Mucosa of descending colon (tissue), 3 donors: ENCODE measurements at places on chromosomes 2 and 18. TPM values are rescaled to one million over a fixed set of nuclear protein-coding genes. Genes with fewer than 3 reads are reported as not detected.

GRCh38 chr2:146461068-146461467, 1383.8 kb upstream of the ACVR2A start:
- no peak for DNase-seq

The ST6GAL2 gene
- 1.2 TPM for total RNA-seq

GRCh38 chr2:234046521-234046920, 4.0 kb upstream of the SPP2 start:
- no peak for DNase-seq

The CYP26B1 gene
- total RNA-seq: 0.82 TPM

- DNase-seq: peak; percentile 32
These were observed 16.2 kb downstream of the ATOH8 start for GRCh38 chr2:85769983-85770362.

The EPB41L3 gene
- total RNA-seq: 83.3 TPM

DNA sequence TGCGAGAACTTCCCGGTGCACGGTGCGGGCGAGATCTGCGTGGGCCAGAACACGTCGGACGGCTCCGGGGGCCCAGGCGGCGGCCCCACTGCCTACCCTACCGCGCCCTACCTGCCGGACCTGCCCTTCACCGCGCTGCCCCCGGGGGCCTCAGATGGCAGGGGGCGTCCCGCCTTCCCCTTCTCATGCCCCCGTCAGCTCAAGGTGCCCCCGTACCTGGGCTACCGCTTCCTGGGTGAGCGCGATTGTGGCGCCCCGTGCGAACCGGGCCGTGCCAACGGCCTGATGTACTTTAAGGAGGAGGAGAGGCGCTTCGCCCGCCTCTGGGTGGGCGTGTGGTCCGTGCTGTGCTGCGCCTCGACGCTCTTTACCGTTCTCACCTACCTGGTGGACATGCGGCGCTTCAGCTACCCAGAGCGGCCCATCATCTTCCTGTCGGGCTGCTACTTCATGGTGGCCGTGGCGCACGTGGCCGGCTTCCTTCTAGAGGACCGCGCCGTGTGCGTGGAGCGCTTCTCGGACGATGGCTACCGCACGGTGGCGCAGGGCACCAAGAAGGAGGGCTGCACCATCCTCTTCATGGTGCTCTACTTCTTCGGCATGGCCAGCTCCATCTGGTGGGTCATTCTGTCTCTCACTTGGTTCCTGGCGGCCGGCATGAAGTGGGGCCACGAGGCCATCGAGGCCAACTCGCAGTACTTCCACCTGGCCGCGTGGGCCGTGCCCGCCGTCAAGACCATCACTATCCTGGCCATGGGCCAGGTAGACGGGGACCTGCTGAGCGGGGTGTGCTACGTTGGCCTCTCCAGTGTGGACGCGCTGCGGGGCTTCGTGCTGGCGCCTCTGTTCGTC, 1.7 kb downstream of the FZD7 start:
- DNase-seq: peak; percentile 66

GRCh38 chr2:80326214-80326613, 21.7 kb upstream of the LRRTM1 start:
- DNase-seq: no peak

- DNase-seq: peak; percentile 58
These were observed 12.0 kb upstream of the DARS1 start for GRCh38 chr2:135997380-135997779.

DNA sequence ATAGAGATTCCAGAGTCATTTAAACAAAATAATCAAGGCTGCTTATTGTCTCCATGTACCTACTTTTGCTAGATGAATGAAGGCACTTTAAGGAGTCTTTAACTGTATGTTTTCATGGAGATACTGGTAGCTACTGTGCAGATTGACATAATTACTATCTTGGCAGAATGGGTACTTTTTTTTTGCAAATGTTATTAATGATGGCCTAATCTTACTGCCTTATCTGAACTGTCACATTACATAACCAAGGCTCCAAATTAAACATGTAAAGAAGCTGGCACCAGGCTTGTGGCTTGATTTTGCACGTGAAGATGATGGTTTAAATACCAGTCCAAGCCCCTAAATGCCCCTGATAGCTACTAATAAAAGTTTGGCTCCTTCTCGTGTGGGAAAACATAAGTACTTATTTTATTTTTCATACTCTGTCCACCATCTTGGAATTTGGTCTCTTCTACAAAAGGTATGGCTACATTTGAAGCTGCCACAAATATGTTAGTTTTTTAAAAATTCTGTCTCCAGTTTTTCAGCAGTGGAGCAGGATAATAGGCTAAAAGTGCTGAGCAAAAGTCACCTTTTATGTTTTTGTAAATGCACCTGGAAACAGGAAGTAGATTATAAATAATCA, 4.1 kb downstream of the TRIB2 start:
- no peak for DNase-seq

GRCh38 chr18:40868110-40868858, 1086.8 kb upstream of the PIK3C3 start:
- DNase-seq: no peak

GRCh38 chr18:3029215-3029952, 16.4 kb upstream of the LPIN2 start:
- DNase-seq: no peak

The AOX1 gene
- 1.9 TPM for total RNA-seq

DNA sequence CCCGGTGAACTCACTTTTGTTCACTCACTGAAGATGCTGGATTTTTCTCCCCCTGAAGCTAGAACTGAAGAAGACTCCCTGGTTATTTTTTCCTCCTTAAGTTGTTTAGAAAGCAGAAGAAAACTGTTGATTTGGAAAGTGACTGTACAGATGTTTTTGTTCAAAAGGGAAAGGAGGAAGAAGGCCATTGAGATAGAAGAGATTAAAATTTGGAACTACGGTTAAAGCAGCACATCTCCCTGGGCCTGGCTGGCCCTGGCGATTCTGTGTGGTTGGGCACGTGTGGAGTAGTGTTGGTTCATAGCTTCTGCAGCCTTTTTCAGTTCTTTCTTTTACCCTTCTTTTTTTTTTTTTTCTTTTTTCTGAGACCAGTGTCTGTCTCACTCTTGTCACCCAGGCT, 109.2 kb downstream of the MAP4K4 start:
- no peak for DNase-seq

The ABCG8 gene
- 0.06 TPM for total RNA-seq

- DNase-seq: no peak
These were observed 82.0 kb downstream of the SGPP2 start for GRCh38 chr2:222506230-222506935.

The MOCOS gene
- 4.4 TPM for total RNA-seq

GRCh38 chr2:199220920-199221319, 236.8 kb downstream of the SATB2 start:
- DNase-seq: no peak

DNA sequence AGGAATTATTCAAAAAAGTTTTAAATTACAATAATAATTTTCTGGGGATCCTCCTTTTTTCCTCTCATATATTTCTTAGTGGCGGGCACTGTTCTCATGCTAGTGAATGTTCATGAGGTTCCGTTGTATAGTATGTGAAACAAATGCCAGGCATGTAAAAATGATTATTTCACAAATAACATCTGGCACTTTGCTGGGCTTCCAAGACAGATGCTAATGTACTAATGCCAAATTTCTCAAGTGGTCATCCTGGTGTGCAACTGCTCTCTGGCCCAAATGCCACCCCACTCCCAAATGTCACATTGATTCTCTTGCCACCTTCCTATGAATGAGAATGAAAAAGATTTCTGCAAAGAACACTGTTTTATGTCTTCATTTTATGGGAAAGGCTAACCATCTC, 564.0 kb upstream of the GCFC2 start:
- no peak for DNase-seq

The FOXI3 gene
- total RNA-seq: not detected

The ZNF512 gene
- total RNA-seq: 19.7 TPM

- no peak for DNase-seq
These were observed 171.2 kb downstream of the GLI2 start for GRCh38 chr2:120906914-120907313.

The MALT1 gene
- total RNA-seq: 19.5 TPM

DNA sequence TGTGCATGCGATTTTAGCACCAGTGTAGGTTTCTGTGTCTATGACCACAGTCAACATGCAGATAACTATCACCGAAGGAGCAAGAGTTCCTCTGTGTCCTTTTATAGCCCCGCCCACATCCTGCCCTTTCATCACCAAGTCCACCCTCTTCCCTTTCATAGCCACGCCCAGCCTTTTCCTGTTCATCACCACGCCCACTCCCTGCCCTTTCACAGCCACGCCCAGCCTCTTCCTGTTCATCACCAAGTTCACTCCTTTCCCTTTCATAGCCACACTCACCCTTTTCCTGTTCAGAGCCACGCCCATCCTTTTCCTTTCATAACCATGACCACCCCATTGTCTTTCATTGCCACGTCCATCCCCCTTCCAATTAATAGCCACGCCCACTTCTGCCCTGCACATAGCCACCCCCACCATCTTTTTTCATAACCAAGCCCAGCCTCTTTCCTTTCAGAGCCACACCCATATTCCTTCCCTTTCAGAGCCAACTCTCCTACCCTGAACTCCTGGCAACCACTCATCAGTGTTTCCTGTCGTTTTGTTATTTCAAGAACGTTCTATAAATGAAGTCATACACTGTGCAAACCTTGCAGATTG, 273.9 kb downstream of the MYT1L start:
- DNase-seq: no peak

DNA sequence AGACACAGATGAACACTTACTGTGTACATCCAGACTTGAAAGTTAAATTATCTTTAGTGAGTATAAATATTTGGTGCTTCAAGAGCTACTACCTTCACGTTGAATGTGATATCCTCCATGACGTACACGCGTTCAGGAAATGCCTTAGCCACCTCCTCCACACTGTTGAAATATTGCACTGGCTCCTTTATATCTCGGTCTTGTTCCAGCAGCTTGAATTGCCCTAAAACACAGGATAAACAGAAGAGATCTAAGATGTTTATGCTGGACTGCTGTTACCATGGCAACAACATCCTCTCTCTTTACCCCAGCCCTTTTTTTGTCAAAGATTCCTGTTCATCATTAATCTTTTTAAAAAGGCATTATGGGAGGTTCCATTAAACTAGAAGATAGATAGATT, 120.3 kb downstream of the MEP1B start:
- DNase-seq: no peak

The TAF4B gene
- 3.8 TPM for total RNA-seq

DNA sequence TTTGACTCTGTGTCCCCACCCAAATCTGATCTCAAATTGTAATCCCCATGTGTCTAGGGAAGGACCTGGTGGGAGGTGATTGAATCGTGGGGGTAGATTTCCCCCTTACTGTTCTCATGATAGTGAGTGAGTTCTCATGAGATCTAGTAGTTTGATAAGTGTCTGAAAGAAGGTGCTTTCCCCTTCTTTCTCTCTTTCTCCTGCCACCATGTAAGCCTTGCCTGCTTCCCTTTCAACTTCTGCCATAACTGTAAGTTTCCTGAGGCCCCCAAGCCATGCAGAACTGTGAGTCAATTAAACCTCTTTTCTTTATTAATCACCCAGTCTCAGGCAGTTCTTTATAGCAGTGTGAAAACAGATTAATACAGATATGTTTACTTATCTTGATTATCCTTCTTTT, 266.5 kb upstream of the GYPC start:
- DNase-seq: no peak

DNA sequence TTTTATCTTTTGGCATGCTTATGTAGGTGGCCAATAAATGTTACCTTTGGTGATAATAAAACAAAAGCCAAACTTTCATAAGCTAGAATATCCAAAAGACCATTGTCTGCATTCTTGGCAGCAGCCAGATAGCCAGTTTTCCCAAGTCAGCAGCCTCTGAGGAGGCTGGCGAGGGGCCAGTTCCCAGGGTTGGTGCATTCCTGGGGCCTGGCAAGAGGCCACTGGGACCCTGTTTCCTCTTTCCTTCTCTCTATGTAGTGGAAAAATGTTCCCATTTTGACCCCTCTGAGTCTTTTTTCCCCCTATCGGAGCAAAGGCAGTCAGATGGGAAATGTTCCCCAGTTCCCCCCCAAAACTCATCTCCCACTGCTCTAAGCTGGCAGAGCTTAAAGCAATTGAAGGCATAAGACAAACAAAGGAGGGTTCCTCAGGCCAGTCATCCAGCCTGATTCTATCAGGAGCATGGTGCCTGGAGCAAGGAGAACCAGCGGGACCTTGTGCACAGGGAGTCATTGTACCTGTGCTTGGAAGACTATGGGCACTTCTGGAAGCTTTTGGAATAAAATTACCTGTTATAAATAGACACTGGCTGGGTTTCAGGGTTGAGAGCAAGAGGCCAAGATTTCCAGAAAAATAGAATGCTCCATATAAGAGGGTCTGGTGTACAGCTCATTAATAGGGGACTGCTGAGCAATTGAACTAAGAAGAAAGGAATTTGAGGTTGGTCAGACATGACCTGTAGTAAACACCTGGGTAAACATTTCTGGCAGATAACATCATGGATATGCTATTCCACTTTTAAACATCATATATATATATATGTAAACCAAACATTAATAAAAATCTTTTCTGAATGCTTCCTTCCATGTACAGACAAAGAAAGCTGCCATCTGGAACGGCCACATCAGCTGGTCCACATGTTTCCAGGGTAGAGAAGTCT, 63.4 kb downstream of the NCKAP5 start:
- DNase-seq: peak; percentile 71

- DNase-seq: no peak
These were observed 11.0 kb downstream of the SIGLEC15 start for GRCh38 chr18:45836242-45837205.

The CLK1 gene
- 88.3 TPM for total RNA-seq

DNA sequence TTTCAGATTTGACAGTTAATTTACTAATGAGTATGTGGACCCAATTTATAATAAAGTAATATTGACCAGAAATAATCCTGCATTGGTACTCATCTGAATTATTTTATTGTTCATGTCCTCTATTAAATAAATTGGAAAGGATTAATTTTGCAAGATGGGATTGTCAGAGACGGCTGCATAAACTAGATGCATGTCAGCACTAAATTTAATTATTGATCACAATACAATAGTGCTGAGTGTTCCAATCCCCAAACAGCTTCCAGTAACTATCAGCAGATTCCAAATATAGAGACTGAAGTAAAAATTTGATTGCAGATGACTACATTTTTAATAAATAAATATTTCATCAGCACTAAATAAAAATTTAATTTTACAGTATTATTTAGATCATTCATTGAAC, 387.2 kb downstream of the GRB14 start:
- no peak for DNase-seq

DNA sequence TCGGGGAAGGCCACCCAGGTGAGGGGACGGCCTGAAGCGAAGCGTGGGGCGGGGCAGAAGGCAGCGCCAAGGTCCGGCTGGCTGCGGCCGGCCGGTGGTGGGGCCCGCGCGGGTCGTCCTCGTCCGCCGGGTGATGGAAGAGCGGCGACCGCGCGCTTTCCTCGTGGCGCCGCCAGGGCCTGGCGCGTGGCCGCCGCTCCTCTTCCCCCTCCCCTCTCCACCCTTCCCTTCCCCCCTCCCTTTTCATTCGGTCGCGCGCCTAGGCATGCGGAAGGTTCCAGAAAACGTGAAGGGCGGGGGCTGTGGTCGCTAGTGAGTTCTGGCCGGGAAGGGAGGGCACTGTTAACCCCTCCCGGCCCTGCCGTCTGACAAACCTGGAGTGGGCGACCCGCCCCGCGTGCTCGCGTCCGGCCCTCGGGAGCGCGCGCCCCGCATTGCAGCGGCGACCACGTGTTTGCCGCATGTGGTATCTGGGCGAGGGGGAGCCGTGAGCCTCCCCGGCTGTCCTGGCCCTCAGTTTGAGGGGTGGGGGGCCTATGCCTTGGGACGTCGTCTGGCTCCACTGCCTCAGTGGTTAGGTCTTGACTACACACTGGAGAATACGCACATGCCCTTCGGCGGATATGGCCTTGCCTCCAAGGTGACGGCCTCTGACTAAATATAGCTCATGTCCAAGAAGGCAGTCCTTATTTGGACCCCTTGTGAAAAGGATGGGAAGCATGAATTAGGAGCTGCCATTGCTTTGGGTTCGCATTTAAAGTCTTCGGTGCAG, 579 bp downstream of the MAT2A start:
- DNase-seq: peak; percentile 84

The IFIH1 gene
- total RNA-seq: 15.1 TPM
